ENCODE measurements at places on chromosomes 12 and 14.

GRCh38 chr12:121784460-121784859, 9.0 kb downstream of the RHOF start:
- DNase-seq = no peak

- no peak for DNase-seq
Measured at GRCh38 chr12:17097674-17098073, 491.7 kb upstream of the LMO3 start.

DNA sequence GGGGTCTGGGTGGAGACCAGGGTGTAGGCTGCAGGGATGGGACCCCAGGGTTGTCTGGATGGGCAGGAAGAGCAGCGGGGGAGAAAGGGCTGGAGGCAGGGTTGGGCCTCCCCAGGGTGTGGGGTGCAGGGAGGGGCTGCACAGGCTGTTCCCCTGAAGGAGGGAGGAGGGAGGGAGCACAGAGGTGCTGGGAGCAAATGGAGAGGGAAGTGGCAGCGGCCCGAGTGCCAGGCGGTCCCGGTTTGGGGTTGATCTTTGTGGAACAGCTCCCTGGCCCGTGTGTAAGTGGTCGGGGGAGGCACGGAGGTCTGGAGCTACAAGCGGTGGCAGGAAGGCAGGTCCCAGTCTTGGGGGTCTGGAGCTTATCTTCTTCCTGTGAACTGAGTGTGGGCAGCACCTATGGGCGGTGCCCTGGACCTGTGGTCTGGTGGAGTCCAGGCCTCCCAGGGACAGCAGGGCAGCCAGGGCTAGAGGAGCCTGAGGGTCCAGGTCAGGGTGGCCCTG, 391.6 kb downstream of the TMEM121 start:
- no peak for DNase-seq

DNA sequence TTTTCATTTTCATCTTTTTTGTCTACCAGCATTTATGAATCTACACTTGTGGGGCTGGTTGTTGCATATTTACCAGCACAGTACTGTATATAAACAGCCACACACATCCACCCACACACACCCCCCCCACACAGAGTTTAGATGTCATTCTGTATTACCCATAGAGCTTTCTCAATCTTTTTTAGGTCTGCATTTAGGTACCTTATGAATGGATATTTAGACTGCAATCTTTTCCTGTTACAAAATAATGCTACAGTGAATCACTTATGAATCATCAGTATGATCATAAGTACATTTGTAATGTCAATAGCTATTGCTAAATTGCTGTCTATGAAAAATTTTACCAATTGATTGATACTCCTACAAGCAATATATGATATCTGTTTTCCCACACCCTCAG, 67.3 kb upstream of the STK38L start:
- DNase-seq = no peak

DNA sequence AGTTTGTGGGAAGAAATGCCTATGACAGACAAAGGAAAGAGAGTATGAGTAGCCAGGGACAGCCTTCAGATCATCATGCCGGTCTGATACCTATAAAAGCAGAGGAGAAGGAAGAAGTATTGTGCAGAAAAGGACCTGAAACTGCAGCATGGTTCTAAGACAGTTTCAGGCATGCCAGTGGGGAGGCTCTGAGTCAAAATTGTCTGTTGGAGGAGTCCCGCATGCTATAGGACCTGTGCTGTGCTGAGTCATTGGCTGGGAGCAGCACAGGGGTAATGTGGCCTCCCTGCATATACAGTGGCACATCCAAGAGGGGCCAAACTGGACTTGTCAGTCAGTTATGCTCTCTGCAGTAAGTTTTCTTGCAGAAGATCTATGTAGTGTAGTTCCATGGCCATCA, 40.7 kb downstream of the NEUROD4 start:
- no peak for DNase-seq

GRCh38 chr12:12992418-12993130, 7.5 kb downstream of the HEBP1 start:
- DNase-seq = no peak

DNA sequence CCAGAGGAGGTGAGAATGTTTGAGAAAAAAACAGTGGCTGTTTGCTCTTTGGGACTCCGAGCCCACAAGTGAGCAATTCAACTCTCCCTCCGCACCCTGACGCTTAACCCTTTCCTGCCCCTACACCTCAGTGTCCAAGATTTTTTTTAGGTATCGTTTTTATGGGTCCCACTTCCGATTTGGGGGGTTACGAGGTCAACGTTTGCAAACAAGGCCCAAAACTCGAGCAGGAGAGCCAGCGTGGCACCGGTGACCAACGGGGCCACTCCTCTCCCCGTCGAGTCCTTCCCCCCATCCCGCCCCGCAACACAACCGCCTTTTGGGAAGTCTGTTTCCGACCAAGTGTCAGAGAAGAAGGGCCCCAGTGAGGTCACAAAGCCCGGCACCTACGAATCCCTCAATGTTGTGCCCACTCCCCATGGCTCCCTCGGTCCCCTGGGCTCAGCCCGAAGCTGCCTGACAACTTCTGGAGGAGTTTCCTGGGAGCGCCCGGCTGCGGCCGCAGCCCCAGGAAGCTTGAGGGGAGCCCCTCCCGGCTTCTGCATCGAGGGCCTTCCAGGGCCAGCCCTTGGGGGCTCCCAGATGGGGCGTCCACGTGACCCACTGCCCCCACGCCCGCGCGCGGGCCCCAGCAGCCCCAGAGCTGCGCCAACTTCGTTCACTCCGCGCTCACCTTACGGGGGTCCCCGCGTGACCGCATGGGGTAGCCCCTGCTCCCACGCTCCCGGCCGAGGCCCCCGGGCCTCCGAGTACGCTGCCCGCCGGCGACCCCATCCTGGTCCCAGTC, 1.2 kb downstream of the CDK2AP1 start:
- DNase-seq = no peak

GRCh38 chr14:53570411-53571387, 385.9 kb downstream of the BMP4 start:
- DNase-seq = no peak

- no peak for DNase-seq
Measured at GRCh38 chr14:105582639-105583038, 56.3 kb downstream of the TMEM121 start.

DNA sequence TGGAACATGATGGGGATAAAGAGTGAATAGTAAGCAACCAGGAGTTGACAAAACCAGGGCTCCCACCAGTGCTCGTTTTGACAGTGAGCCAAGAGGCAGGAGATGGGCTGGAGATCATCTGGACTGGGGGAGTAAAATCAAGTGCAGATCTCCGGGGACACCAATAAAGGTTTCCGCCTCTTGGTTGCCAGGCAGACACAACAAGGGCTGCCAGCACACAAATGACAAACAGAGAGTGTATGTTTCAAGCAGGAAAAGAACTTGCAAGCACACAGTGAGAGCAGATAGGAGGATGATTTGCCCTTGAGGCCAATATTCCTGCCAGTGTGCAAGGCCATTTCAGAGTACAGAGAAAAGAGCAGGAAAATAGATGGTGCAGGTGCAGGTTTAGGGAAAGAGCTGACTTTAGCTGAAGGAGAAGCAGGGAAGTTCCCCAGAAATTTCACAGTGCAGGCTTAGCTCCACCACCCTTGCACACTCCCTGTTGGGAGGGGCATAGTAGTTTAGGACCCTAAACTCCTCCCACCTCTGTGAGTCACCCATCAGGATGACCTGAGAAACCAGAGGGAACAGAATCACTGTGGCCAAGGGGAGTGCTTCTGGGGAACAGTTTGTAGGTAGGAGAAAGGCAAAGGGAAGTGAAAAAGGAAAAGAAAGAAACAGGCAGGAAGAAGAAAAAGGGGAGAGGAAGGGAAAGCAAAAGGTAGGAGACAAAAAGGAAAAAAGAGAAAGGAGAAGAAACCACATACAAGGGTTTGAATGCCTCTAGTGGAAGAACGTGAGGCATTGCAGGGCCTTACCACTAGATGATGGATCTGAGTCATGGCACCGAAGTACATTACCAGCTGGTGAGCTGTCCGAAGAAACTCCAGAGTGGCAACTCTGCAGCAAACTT, 404.4 kb downstream of the SLC6A15 start:
- DNase-seq = no peak

DNA sequence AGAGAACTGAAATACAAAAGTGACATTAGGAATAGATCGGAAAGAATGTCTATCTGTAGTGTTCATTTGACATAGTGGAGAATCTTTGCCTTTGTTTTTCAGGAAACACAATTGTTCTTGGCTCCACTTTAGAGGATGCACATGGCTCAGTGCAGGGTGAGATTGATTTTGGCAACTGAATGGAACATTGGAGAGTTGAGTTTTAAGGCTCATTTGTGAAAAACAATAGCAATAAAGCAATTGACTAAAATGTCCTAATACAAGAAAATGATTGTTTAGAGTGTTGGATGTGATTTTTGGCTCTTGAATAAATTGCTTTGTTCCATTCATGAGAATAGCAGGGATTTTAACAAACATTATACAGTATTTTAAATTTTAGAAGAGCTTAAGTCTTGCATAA, 116.4 kb downstream of the SLC38A1 start:
- DNase-seq = no peak

DNA sequence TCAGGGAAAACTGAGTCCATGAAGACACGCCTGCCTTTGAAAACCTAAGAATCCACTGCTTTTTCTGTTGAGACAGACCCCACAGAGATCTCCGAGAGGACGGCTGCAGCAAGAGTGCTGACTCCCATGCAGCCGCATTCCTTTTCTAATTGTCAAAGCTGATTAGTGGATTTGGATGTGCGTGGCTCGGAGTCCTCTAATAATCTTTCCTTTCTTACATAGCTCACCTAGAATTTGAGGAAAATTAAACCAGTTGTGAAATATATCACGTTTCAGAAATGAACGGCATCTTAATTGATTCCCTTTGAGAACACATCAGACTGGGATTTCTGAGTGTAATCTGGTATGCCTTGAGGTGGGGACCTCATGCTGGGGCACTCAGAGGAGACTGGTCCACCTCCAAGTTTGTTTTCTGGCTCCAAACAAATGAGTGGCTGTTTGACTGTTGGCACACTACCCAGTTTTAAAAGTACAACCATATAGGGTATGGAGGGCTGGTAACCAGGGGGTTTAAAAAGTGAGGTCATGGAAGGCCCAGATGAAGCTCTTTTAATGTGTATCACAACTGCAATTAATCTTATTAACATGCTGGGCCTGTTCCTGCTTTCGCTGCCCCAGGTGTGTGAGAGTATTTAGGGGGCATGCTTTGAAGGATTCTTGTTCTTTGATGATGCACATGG, 63.3 kb downstream of the RASSF3 start:
- no peak for DNase-seq

GRCh38 chr14:35534208-35534872, 376 bp downstream of the INSM2 start:
- DNase-seq = no peak

DNA sequence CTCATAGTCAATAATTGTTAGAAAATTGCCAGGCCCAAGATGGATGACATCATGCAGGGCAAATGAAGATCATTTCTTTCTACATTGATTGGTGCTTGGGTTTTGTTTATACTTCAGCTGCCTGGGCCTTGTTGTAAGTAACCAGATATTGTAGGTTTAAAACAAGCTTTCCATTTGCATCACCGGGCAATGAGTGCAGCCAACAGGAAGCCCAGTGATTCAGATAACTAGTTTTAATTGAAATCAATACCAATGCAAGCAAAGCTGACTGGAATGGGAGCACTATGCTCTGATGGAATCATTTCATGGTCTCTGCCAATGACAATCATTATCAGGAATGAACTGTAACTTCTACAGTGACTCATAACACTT, 279.3 kb downstream of the DUSP6 start:
- no peak for DNase-seq

DNA sequence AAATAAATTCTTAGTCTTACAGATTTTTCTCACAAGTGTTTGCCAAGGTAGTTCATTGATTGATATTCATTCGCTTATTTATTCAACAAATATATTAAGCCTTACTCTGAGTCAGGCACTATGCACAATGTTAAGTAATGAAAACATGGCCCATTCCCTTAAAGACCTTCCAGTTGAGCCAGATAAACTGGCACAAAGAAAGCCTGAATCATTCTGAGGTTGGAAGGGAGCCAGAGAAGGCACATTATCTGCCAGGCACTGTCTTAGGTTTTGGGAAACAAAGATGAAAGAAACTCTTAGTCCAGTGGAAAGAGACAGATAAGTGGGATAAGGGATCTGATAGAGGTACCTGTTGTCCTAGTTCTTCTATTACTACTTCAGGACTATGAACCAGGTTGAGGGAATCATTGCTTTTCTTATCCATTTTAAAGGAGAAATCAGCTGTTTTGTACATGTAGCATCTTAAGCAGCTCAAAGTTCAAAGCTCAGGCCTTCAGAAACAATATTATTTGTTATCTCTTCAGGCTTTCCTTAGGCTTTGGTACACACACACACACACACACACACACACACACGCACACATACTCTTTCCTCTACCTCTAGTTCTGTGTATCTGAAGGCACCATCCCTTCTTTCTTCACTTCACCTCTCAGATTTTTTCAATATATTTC, 27.0 kb downstream of the PDE6H start:
- no peak for DNase-seq

DNA sequence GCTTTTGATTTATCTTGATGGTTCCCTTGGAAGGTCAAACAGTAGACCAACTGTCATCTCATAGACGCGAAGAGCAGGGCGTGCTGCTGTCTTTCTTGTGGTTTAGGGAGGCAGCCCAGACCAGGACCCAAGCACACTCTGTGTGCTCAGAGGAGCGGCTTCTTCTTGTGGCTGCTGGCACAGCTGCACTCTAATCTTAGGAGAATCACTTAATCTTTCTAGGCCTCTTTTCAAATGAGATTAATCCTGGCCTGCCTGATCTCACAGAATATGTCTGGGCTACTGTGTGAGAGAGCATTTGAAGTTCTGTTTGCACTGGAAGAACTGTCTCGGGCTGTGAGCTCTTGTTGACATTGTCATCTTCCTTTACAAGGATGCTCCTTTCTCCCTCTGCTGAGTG, 60.0 kb upstream of the TRAF3 start:
- DNase-seq = no peak

GRCh38 chr14:31492759-31493498, 5.1 kb upstream of the GPR33 start:
- no peak for DNase-seq

DNA sequence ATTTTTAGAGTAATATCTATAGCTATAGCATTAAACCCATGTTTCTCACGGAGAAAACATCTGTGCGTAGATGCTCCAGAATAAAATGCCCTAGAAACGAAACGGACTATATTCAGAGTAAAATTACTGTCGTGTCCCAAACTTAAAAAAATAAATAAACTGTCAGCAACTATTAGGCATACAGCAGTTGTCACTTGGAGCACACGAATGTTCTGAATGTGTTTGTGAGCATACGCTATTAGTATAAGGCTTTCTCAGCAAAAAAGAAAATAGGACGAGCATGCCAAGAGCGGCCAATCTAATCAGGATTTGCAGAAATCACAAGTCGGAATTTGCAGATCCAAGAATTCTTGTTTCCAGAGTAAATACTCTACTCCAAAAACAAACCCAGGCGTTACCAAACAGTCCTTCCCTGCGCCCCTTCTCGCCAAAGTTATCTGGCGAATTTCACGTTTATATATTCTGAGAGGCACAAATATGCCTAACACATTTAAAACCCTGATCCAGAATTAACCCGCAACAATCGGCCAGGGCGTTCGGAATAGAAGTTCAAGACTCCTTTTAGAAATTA, 836 bp downstream of the PTPN21 start:
- DNase-seq = no peak

- no peak for DNase-seq
Measured at GRCh38 chr14:36675581-36675980, 13.9 kb downstream of the PAX9 start.
